Stimulated activated CD4-positive, alpha-beta T cell treated with anti-CD3 and anti-CD28 coated beads, Interleukin-4, amount 100 ng/mL, for 4 hours (primary cell): ENCODE measurements at places on chromosomes 11 and 22.

- DNase-seq: no peak
Observed at GRCh38 chr11:3929232-3929631, 73.8 kb downstream of the STIM1 start.

- no peak for DNase-seq
Observed at GRCh38 chr11:84719935-84720577, 907.1 kb downstream of the DLG2 start.

DNA sequence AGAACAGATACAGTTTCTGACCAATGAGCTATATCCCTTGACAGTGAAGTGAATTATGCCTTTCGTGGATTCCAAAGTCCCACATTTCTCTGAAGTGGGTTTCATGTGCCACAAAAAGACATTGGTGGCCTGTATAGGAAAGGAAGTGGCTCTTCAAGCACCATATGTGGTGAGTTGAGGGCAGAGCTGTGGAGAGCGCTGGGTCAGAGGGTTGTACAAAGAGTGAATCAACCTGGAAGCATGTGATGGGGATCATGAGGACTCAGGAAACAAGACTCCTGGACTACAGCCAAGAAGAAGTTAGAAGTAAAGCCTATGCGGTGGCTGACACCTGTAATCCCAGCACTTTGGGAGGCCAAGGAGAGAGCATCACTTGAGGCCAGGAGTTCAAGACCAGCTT is 579 bp upstream of the SLC5A4 start:
- no peak for DNase-seq

- no peak for DNase-seq
Observed at GRCh38 chr11:127859941-127860354, 727.4 kb downstream of the ETS1 start.

- DNase-seq: no peak
Observed at GRCh38 chr11:113199866-113200265, 114.5 kb upstream of the TTC12 start.

DNA sequence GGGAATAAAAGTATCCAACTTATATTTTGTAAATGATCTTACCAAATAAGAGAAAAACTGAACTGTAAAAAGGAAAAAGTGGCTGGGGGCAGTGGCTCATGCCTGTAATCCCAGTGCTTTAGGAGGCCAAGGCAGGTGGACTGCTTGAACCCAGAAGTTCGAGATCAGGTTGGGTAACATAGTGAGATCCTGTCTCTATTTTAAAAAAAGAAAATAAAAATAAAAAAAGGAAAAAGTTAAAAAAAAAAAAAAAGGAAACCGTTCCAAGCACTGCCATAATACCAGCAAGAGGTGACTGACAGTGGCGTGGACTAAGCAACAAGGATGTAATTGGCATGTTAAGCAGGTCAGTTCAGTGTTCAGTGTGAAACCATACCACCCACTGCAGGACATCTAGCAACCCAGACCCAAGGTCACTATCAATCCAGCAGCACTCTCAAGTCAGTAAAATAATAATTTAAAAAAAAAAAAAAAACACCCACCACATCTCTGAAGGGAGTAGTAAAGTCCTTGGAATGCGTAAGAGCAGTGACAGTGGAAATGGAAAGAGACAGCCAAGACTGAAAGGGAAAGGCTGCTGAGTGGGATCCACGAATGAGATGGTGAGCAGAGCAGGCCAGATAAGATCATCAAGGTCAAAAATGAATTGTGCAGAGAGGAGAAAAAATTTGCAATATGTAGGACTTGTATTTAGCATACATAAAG is 43.6 kb downstream of the MAPK1 start:
- DNase-seq: no peak

DNA sequence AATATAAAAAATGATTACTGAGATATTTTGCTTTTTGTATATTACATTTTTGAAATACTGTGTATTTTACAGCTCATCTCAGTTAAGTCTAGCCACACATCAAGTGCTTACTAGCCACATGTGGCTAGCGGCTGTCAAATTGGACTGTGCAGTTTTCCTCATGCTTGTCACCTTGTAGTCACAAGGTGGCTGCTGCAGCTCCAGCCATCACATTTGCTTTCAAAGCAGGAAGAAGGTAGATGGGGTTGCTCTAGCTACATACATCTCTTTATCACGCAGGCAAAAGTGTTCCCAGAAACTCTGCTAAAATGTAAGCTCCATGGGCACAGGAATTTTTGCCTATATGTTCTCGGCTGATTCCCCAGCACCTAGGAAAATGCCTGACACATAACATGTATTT is 61.5 kb downstream of the MICAL2 start:
- no peak for DNase-seq

DNA sequence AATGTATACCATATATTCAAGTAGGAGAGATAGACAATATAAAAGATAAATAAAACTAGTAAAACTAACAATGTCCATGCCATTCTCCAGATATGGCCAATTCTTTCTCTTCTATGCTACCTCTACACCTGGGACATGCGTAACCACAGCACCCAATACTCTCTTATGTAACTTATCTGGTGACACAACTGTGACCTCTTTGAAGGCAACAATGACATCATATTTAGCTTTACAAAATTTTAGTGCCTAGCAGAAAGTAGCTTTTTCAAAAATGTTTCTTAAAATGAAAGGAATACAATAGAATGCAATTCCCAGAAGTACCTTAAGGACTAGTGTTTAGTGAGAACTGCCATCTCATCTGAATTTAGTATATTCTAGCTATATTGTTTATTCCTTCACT is 36.8 kb downstream of the CDON start:
- DNase-seq: no peak

DNA sequence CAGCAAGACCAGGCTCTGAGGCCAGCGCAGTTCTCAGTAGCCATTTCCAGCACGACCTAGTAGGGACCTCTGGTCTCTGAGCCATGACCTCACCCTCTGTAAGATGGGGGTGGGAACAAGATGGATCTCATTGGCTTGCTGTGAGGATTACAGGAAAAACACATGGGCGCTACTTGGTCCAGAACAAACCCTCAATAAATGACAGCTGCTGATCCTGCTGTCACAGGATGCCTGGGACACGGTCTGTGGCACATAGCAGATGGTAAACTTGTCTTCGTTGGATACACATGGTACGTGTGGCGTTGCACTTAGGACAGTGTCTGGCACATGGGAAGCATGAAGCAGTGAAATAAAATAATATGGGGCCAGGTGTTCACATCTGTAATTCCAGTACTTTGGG is 4.5 kb upstream of the KCTD17 start:
- no peak for DNase-seq

DNA sequence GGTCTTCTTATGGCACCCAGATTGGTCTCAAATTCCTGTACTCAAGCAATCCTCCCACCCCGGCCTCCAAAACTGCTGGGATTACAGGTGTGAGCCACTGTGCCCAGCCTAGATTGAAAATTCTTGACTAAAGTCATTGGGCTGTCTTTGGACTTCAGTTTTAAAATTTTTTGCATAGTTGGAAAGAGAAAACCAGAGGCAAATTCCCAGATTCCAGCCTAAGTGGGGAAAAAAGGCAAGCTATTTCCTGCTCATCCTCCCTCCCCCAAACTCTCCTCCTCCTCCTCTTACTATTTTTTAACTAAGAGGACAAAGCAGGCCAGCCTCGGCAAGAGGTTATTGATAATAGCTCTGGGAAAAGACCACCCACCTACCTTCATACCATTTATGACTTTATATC is 78.6 kb upstream of the CLMP start:
- DNase-seq: no peak

GRCh38 chr22:38467438-38467903 is 425 bp upstream of the KDELR3 start:
- DNase-seq: no peak

- DNase-seq: no peak
Observed at GRCh38 chr11:46382646-46383403, 1.4 kb downstream of the MDK start.

DNA sequence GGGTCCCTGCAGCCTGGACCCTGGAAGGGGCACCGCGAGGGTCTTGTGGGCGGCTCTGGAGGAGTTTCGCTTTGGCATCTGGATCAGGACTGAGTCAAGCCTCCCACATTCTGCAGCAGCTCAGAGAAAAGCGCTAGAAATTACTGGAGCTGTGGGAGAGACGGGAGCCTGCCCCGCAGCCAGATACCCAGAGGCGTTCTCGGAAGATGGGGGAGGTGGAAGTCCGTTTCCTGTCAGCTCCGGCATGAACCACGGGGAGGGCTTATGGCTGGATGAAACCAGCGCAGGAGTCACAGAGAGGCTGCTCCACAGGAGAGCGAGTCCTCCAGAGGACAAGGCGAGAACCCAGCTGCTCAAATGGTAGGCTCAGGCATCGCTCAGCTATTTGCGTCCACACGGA is 379.3 kb downstream of the OPCML start:
- DNase-seq: no peak

DNA sequence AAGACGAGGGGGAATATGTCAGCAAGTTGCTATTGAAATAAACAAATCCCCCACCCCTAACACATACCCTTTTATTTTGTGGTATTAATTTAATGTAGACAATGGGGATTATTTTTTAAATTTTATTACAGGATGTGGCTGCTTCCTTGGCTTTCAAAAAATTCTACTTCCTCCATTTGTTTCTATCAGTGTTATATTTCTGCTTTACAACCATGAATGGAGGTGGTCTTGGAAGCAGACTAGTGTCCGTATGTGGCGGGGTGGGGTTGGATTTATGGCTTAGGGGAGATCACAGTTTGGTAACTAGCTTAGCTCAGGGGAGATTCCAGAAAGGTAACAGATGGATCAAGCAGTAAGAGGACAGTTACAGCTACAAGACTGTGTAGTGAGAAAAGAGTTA is 39.3 kb upstream of the PICALM start:
- DNase-seq: no peak

DNA sequence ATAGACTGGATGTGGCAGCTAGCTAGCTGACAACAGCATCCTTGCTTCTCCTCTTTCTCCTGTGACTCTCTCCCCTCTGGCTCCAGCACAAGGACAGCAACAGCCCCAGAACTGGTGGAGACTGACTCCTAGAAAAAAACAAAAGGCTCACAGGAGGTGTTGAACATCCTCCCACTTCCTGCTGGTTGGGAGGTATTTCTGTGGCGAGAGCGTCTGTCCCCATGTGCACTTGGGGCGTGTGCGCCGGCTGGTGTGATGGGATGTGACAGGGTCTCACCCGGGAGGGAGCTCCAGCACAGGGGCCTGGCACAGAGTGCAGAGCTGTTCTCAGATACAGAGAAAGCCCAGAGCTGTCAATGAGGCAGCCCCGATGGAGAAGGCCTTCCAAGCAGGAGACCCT is 107.2 kb upstream of the E2F8 start:
- DNase-seq: no peak

- DNase-seq: no peak
Observed at GRCh38 chr11:117465236-117465997, 137.8 kb downstream of the CEP164 start.

GRCh38 chr11:24855951-24856350 is 359.1 kb downstream of the LUZP2 start:
- DNase-seq: no peak

DNA sequence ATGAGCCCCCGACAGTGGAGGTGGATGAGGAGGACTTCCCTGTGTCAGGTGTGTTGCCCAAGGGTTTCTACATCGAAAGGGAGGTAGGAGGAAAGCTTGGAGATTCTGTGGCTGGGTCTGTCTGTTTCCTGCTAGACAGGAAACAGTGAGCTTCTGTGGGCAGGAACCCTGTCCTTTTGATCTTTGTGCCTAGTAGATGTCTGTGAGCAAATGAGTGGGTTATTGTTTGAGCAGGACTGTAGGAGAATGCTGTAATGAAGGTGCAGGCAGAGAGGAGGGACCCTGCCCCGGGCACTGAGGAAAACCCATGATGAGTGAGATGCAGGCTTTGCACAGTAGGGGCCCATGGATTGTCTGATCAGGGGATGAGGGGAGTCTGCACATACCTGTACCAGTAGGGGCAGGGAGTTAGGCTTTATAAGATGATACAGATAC is 14.0 kb downstream of the USP35 start:
- no peak for DNase-seq

DNA sequence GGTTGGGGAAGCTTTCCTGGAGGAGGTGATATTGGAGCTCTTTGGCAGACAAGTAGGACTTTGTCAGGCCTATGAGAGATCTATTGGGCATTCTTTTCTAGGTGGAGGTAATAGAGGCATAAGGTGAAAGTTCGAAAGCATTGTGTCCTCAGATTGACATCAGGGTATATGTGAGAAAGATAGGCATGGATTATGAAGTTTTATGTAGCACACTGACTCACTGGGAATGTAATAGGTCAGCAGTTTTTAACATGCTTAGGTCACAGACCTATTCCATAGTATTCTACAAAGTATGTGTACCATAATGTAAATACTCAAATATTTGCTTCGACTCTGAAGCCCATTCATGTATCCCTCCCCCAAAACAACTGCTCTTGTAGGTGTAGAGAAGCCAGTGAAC is 11.8 kb downstream of the HIKESHI start:
- DNase-seq: no peak

DNA sequence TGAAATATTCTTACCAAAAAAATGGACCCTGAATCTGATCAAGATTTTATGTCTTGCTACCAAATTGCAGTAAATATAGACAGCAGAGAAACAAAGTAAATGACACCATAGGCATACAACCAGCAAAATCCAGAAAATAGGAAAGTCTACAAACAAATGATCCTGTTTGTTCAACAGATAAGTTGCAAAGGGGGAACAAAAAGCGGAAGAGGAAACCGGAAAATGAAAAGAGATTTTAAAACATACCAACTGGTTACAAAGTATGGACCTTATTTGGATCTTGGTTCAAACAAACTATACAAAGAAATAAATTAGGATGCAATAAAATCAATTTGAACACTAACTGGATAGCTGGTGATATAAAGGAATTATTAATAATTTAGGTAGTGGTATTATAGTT is 92.0 kb downstream of the TMPRSS5 start:
- DNase-seq: no peak

DNA sequence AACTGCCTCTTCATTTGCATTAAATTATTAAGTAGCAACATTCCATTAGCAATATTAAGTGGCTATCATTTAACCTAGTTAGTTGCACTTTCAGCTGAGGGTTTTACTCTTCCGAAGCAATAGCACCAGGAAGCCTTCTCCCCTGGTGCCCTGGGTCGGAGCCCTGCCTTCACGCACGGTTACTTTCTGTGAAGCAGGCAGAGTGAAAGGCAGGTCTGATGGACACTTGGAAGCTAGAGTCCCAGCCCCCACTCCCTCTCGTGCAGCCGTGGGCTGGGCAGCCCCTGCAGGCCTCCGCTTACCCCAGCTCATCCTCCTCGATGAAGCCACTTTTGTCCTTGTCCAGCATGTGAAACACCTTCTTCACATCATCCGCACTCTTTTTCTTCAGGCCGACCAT is 2.0 kb downstream of the PVALB start:
- no peak for DNase-seq

- DNase-seq: no peak
Observed at GRCh38 chr11:21896216-21896615, 296.7 kb upstream of the ANO5 start.

GRCh38 chr11:8341996-8342395 is 78.3 kb upstream of the LMO1 start:
- DNase-seq: no peak
